ENCODE measurements at places on chromosomes 2 and 18.

- no peak for ATAC-seq
Observed at GRCh38 chr18:48037481-48038271, 107.2 kb upstream of the SMAD2 start.

- ATAC-seq: no peak
Observed at GRCh38 chr18:38406607-38407006, 841.0 kb upstream of the CELF4 start.

- no peak for ATAC-seq
Observed at GRCh38 chr2:2681711-2682251, 350.7 kb upstream of the MYT1L start.

GRCh38 chr2:226380679-226381078 is 418.9 kb downstream of the IRS1 start:
- no peak for ATAC-seq

DNA sequence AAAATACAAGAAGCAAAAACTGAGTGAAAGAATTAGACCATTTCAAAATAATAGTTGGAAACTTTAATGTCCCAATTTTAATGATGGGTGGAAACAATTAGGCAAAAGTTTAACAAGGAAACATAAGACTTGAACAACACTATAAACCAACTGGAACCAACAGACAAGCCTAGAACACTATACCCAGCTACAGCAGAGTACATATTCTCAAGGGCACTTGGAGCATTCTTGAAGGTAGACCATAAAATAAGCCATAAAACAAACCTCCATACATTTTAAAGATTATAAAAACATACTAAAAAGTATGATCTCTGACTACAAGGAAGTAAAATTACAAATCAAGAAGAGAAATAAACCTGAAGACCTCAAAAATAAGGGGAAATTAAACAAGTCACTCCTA is 616.7 kb downstream of the SUCLG1 start:
- no peak for ATAC-seq

DNA sequence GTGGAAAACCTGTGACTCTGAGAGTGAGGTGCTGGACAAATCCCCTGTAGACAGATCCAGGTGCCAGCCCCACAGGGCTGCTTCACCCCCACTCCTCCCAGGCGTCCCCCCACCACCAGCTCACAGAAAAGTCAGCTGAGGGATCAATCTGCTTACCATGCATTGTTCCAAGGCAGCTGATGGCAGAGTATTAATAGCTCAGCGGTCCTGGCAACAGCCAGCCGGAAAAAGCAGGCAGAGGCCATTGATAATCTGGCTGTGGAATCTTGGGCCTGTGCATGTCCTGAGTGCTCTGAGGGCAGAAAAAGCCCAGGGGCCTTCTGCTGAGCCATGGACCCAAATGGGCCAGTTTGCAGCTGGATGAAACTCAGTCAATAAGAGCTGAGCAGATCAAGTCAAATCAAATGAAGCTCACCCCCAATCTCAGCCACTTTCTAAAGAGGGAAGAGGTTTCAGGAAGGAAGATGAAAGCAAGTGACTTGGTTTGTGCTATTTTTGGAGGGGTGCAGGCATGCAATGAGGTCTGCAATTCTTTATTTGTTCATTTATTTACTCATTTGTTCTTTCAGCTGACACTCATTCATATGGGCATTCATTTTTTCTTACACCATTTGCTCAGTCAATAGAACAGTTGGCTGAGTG is 63.4 kb downstream of the GYPC start:
- ATAC-seq: no peak

DNA sequence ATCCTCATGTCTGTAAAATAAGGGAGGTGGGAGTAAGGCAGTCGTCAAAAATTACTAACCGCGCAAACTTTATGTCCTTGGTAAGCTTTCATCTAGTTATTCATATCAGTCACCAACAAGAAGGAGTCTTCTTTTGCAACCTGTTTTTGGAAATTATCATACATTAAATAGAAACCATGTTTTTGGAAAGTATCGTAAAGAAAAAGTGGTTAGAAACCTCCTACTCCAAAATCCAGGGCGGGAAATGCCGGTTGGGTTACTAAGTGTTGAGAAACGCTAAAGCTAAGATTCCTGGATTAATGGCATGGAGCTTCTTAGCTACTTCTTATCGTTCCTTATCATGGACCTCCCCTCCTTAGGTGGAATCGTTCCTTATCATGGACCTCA is 778 bp downstream of the BBS5 start:
- no peak for ATAC-seq

DNA sequence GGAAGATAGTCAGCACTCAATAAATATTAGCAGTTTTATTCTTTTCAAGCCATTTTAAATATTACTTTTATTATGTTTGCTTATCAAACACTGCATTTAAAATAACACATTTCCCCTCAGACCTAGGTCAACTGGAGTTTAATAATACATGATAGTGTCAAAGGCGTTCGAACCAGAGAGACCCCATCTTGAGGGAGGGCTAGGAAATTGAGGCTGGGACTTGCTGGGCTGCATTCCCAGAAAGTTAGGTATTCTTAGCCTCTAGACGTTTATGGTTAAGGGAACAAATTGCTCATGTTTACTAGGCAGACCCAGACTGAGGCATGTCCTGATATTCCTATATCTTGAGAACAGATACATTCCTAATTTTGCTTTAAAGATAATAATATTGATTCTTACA is 426.5 kb downstream of the METTL4 start:
- no peak for ATAC-seq

GRCh38 chr2:142876423-142876822 is 1.0 kb upstream of the KYNU start:
- no peak for ATAC-seq

DNA sequence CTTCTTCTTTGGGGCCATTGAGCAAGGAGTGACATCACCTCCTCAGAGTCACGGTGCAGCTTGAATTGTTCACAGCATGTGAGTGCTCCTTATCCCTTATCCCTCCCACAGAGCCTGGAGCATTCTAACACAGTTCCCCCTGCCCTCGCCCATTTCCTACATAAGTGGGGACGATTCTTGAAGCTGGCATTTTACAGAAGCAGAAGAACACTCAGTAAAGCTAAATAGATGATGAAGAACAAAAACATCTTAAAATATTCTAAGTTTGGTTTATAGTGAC is 135.8 kb upstream of the APCDD1 start:
- ATAC-seq: no peak

- no peak for ATAC-seq
Observed at GRCh38 chr2:226916669-226917068, 80.8 kb downstream of the RHBDD1 start.

DNA sequence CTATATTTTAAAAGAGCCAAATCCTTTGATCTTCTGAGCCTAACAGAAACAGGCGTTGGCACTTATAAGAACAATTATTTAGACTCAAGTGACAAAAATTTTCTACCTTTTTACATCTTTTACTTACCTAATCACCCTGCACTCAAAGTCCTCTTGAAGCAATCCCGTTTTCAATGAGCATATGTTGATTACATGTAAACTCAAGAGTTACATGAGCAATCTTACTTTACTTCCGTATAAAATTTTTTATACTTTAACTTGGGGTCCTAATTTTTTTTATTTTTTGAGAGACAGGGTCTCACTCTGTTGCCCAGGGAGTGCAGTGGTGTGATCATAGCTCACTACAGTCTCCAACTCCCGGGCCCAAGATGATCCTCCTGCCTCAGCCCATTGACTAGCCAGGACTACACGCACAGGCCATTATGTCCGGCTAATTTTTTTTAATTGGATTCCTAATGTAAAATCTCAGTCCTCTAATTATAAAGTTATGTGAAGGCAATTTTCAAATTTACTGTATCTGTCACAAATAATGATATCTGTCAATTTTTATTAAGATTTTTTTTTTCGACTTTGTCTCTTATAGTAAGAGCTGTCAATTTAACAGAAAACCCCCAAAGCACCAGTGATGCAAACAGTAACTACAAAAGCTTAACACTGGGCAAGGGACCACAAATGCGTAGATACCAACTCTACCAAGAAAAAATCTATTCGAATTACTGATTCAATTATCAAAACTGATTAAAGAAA is 19.1 kb upstream of the STPG4 start:
- ATAC-seq: no peak

All from activated T-helper 17 cell treated with anti-CD3 and anti-CD28 coated beads, Interleukin-2, amount 50 U/mL, for 72 hours (primary cell).